ENCODE measurements at places on chromosomes 16 and 17.

DNA sequence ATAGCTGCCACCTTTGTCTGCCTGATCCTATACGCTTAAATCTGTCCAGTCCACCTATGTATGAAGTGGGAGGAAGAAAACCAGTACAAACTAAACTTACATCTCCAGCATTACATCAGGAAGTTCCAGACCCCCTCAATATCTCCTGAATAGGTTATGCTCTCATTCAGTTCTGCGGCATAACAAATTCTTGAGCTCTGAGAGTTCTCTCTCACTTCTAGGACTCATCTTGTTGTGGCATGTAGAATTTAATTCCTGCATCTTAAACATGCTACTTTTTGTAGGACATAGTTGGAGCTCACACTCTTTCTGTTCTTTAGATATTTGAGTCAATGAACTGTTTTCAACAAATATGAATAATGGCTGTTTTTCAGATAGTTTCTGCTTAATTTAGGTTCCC lies 662.5 kb downstream of the CDH11 start:
- DNase-seq = no peak

DNA sequence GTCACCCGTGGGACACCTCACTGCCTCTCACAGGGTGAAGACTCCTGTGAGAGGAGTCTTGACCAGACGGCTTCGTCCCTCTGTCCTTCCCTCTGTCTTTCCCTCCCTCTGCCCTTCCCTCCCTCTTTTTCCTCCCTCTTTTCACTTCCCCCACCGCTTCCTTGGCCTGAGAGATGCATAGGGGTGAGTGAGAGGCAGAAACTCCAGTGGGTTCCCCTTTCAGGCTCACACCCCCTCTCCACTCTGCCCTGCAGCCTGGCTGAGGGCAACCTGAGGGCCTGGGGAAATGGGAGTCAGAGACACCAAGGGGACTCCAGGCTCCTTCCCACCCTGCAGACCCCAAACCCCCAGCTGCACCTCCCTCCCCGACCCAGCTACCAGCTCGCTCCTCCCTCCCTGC lies 14.6 kb upstream of the KRT17 start:
- DNase-seq = no peak

GRCh38 chr17:16383772-16384287 lies 2.9 kb downstream of the UBB start:
- no peak for DNase-seq

GRCh38 chr16:78629173-78629572 lies 529.7 kb downstream of the WWOX start:
- no peak for DNase-seq

- no peak for DNase-seq
Measured at GRCh38 chr17:15250135-15250860, 14.8 kb downstream of the PMP22 start.

DNA sequence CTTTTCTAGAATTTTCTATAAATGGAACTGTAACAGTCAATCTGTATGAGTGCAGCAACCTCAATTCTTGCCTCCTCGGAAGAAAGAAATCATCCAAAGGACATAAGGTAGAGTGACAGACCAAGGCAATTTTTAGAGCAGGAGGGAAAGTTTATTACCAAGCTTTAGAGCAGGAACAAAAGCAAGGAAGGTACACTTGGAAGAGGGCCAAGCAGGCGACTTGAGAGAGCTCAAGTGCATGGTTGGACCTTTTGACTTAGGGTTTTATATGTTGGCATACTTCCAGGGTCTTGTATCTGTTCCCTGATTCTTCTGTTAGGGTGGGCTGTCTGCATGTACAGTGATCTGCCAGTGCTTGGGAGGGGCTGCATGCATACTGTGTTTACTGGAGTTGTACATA lies 50.3 kb downstream of the SCNN1G start:
- no peak for DNase-seq

- DNase-seq = no peak
Measured at GRCh38 chr16:2535625-2536013, 2.2 kb upstream of the PDPK1 start.

GRCh38 chr17:6549384-6550036 lies 6.8 kb downstream of the PITPNM3 start:
- DNase-seq = no peak

Data from GOT3 (cell line).